ENCODE measurements at places on chromosomes 1 and 21. TPM values are rescaled to one million over a fixed set of nuclear protein-coding genes. Genes with fewer than 3 reads are reported as not detected.

The LYPD8 gene
- not detected for total RNA-seq

The NCAM2 gene
- total RNA-seq: not detected

The CD1E gene
- not detected for total RNA-seq

The SPOCD1 gene
- 1.8 TPM for total RNA-seq

The PLCH2 gene
- total RNA-seq: 7.1 TPM

The GIPC2 gene
- 0.16 TPM for total RNA-seq

The FCGR2B gene
- not detected for total RNA-seq

The ZYG11A gene
- total RNA-seq: 0.07 TPM

The SLAMF7 gene
- total RNA-seq: 70.9 TPM

The TMEM50A gene
- 92.0 TPM for total RNA-seq

The F13B gene
- not detected for total RNA-seq

The TMEM125 gene
- total RNA-seq: 0.18 TPM

The OR2L8 gene
- total RNA-seq: not detected

The S100A9 gene
- 1.4 TPM for total RNA-seq

The ERICH3 gene
- total RNA-seq: not detected

The FAM177B gene
- not detected for total RNA-seq

The POLR3C gene
- total RNA-seq: 26.2 TPM

The GLMN gene
- 29.6 TPM for total RNA-seq

The FAM163A gene
- not detected for total RNA-seq

The LCE1D gene
- not detected for total RNA-seq

The CAMK1G gene
- total RNA-seq: not detected

The MROH9 gene
- not detected for total RNA-seq

The LCE2B gene
- total RNA-seq: not detected

The ANGPTL1 gene
- total RNA-seq: not detected

The CADM3 gene
- not detected for total RNA-seq

The FALEC gene
- total RNA-seq: 0.66 TPM

The WDTC1 gene
- 26.4 TPM for total RNA-seq

The ZNF593OS gene
- total RNA-seq: not detected

The IL20 gene
- total RNA-seq: not detected

The MPZ gene
- total RNA-seq: 6.4 TPM

The DISP3 gene
- total RNA-seq: 0.82 TPM

The TRIM58 gene
- total RNA-seq: not detected

The TSACC gene
- 0.76 TPM for total RNA-seq

The SLC30A2 gene
- not detected for total RNA-seq

The CD53 gene
- total RNA-seq: 277 TPM

The SOX13 gene
- total RNA-seq: 0.73 TPM

The CYP4X1 gene
- not detected for total RNA-seq

The EXTL1 gene
- not detected for total RNA-seq

The C4BPA gene
- total RNA-seq: not detected

The CLCA1 gene
- not detected for total RNA-seq

The SPATA21 gene
- not detected for total RNA-seq
